CD4-positive, CD25-positive, alpha-beta regulatory T cell (primary cell): ENCODE measurements at places on chromosomes 7 and 10. TPM values are rescaled to one million over a fixed set of nuclear protein-coding genes. Genes with fewer than 3 reads are reported as not detected.

- H3K27ac ChIP-seq = peak overlapping the region; percentile 55
- H3K27me3 ChIP-seq = no peaks in the 10 kb centered on the region
- peak; percentile 78 for DNase-seq
- peak overlapping the region; percentile 58 for H3K4me3 ChIP-seq
- peaks cover 37% of the 10 kb centered on the region for H3K4me1 ChIP-seq
Measured at GRCh38 chr7:28329661-28330363, 82.5 kb upstream of the CREB5 start.

DNA sequence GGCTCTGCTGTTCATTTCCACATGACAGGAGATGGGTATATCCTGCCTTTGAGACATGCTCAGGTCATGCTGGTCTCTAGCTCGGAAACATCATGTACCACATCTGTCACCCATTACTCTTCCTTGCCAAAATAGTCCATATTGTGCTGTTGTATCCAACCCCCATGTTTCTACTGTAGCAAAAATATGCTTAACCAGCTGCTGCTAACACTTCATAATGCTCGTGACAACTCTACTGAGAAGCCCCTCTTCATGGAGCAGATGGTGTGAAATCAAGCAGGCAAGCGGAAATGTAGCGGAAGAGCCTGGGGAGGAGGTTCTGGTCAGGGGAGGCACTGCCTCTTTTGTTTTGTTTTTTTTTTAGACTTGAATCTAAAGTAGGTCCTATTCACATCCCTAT lies 82.9 kb downstream of the NPY start:
- DNase-seq = no peak
- H3K4me1 ChIP-seq = no peaks in the 10 kb centered on the region
- H3K27me3 ChIP-seq = peaks cover 3% of the 10 kb centered on the region
- no peaks in the 10 kb centered on the region for H3K36me3 ChIP-seq

DNA sequence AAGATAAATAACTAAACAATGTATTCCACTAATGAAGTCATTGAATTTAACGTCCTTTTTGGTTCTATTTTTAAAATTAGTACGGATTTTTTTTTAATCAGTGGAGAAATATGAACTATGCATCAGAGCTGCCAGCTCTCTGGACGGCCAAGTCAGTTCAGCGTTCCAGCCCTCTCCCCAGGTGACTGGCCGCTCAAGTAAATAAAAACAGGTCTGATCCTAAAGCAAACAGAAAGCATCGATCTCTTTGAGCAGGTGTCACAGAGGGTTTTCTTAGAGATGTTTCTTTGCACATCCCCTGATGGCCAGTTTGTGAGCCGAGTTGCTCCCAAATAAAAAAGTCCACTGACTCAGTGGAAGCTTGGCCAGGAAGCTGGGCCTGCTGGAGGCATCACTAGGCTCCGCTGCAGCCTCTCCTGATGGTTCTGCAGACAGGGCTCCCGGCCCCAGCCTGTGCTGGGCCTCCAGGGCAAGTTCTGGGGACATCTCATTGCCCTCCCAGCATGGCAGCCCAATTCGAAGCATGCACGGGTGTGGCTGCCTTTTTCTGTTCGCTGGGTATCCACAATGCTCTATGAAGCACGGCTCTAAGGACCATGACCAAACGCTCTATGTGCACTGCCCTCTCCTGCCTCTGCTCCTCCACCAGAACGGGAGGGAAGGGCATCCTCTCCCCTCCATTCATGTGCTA lies 74.7 kb upstream of the PPP2R2D start:
- no peaks in the 10 kb centered on the region for H3K27me3 ChIP-seq
- H3K4me1 ChIP-seq = no peaks in the 10 kb centered on the region
- no peak overlapping the region for H3K27ac ChIP-seq
- no peaks in the 10 kb centered on the region for H3K36me3 ChIP-seq
- no peak overlapping the region for H3K4me3 ChIP-seq

The COL13A1 gene
- polyA plus RNA-seq = not detected

The RGR gene
- not detected for polyA plus RNA-seq
